ENCODE measurements at places on chromosomes 7 and 10.

GRCh38 chr7:27602766-27603165 is 59.9 kb downstream of the HIBADH start:
- DNase-seq = no peak

DNA sequence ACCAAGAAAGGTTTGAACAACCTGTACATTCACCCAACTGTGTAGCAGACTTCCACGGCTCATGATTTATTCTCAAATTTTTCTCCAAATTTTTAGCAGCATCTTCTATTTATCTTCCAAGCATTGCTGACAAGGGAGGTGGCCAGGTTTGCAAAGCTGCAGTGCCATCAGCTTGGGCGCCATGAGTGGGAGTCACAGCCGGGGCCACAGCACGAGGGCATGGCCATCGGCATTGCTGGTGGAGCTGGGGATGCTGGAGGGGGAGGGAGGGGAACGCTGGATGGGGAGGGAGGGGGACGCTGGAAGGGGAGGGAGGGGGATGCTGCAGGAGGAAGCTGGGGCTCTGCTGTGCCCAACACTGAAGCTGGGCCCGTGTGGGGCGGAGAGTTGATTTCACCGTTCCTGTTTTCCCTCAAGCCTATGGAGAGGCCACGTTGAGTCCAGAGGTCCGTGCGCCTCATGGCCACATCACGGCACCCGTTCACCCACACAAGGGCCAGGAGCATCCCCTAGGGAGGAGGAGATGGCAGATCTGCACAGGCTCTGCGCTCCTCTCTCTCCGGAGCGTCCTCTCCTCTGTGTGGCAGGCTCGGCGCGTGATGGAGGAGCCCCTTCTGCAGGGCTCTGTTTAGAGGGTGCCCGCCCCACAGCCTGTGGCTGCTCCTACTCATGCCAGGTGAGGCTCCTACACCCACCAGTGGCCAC is 520.2 kb downstream of the DNAJB6 start:
- DNase-seq = no peak

DNA sequence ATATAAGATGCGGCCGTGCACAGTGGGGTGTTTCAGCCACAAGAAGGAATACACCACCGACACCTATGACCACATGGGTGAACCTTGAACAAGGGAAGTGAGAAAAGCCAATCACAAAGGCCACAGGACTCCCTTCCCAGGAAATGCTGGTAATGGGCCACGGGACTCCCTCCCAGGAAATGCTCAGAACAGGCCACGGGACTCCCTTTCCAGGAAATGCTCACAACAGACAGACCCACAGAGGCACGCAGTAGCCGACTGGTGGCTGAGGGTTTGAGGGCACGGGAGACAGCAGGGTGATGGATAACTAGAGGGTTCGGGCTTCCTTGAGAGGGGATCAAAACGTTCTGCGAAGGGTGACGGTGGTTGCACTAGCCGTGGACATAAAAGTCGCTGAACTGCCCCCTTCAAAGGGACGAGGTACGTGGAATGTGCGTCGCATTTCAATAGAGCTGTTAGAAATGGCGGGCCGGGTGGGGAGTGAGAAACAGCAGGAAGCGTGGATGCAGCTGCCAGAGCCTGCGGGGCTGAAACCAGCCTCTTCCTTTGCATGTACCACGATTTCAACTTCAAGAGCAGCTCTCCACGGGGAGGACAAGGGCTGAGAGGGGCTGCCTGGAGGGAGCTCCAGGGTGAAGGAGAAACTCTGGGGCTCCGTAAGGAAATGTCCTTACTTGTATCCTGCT is 274.0 kb downstream of the ELFN1 start:
- no peak for DNase-seq

GRCh38 chr7:52857367-52857766 is 178.1 kb upstream of the POM121L12 start:
- DNase-seq = no peak

DNA sequence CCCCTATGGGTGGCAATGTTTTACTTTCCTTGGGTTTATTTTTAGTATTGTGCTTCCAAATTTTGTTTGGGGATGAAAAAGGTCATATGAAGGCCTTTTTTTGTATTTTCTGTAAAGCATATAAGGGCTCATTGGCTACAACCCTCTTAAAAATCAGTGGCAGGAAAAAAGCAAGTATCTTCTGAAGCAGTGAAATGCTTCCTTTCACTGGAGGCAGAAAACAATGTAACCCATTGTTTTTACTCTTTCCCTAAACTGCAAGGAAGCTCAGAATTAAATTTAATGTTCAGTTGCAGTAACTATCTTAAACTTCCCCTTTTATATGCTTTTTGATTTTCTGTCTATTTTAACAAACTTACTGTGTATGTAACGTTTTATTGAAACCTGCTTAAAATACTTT is 148.7 kb upstream of the LYZL1 start:
- DNase-seq = no peak

- DNase-seq = no peak
Observed at GRCh38 chr7:14389595-14389994, 400.1 kb upstream of the ETV1 start.

DNA sequence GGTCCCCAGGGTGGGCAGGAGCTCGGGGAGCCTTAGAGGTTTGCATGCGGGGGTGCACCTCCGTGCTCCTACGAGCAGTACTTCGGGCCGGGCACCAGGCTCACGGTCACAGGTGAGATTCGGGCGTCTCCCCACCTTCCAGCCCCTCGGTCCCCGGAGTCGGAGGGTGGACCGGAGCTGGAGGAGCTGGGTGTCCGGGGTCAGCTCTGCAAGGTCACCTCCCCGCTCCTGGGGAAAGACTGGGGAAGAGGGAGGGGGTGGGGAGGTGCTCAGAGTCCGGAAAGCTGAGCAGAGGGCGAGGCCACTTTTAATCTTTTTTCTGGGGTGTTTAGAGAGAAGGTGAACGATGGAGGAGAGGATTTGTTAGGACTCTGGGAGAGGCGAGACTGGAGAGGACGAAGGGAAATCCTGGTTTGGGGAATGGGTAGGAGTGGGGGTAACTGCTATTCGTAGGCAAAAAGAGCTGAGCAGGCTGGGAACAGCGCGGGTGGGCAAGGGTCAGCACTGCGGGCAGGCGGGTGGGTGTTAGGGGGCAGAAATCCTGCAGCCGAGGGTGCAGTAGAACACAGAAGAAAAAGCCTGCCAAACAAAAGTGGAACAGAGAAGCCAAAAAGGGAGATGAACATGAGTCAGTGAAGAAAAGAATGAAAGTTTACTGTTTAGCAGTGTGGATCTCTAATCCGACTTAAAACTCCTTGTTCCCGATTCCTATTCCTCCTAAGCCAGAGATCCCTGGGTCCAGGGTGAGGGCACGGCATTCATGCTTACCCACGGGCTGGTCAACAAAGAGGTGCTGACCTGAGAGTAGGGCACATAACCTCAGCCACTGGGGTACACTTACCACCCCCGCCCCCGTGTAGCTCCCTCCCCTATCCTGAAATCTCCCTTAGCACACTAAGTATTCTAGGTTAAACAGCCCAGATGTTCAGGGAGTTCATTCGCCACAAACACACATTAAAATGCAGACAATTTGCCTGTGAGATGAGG is 26.9 kb downstream of the PRSS2 start:
- peak; percentile 68 for DNase-seq

DNA sequence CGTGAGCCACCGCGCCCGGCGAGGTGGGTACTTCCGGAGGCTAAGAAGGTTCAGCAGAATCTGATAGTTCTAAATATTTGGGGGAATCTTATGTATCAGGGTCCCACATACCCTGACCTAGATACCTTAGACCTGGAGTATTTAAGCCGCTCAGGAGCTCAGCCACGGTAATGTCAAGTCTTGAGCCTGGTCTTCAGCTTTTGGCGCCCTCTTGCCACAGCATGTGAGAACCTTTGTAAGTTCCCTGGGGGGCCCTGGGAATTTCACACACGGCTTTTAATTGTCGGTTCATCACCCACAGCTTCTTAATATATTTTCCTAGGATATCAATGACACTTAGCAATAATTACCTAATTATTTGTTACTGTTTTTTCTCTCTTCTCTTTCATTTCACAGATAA is 324.3 kb upstream of the GALNT17 start:
- DNase-seq = no peak

Measured in CD4-positive, alpha-beta T cell treated with Interleukin-6 for 4 hours (primary cell).